Activated effector memory CD4-positive, alpha-beta T cell treated with anti-CD3 and anti-CD28 coated beads, Interleukin-2, amount 50 U/mL, for 16 hours (primary cell): ENCODE measurements at places on chromosomes 2 and 18.

- no peak for DNase-seq
Measured at GRCh38 chr18:44889111-44889510, 208.4 kb downstream of the SETBP1 start.

- DNase-seq: no peak
Measured at GRCh38 chr18:59096098-59096789, 43.4 kb upstream of the SEC11C start.

- DNase-seq: no peak
Measured at GRCh38 chr2:102788885-102789260, 27.0 kb downstream of the TMEM182 start.

GRCh38 chr2:152509772-152510491 is 175.0 kb downstream of the FMNL2 start:
- DNase-seq: no peak

DNA sequence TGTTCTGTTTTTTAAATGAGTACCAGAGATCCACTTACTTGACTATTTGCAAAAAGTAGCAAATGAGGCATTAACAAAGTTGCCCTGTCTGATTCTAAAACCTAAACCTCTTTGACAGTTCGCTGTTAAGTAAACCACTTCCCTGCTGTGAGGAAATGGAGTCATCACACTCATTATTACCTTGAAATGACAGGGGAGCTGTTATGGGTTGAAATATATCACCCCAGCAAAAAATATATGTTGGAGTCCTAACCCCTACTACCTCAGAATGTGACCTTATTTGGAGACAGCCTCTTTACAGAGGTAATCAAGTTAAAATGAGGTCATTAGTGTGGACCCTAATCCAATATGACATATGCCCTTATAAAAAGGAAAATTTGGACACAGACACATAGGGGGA is 36.1 kb downstream of the DHRS9 start:
- no peak for DNase-seq

- no peak for DNase-seq
Measured at GRCh38 chr2:240895656-240896388, at the start of gene MAB21L4. Gene MAB21L4 (minus strand): TSS chr2:240896156. CDS start chr2:240895997, 159 bp downstream.

GRCh38 chr2:166613226-166613625 is 119.2 kb upstream of the SCN7A start:
- no peak for DNase-seq

DNA sequence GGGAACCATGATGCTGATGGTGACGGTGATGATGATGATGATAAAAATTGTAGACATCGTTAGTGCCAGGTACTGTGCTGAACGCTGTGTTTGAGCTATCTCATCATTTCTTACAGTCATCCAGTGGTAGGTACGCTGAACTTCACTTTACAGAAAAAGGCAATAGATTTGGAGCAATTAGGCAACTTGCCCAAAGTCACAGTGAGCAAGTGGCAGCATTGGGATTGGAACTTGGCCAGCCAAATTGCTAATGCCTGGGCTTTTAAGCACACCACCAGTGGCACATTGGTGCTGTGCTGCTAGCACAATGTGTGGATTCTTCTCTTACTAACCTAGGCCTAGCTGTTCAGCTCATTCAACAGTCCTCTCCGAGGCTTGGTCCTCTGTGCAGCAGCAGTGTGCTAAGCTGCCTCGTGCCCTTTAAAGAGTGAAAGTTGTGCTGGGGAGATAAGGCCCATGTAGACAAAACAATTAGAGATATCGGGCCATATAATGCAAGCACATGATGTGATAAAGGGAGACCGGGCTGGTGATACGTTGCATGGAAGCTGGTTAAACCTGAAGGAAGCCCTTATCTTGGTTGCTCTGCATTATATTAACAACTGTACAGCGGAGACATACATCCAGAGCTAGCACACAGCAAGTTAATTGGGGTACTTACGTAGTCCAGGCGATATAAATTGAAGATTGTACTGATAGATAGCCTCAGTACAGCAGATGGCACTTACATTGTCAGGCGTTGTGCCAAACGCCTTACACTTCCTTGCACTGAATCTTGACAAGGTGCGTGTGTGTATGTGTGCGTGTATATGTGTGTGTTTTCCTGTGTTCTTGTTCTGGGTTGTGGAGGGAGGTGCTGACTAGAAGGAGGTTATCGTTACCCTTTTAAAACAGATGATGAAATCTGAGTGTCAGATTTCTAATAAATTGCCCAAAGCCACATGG is 28.4 kb downstream of the HK2 start:
- DNase-seq: no peak

- DNase-seq: no peak
Measured at GRCh38 chr2:134158295-134158694, 95.6 kb upstream of the MGAT5 start.

DNA sequence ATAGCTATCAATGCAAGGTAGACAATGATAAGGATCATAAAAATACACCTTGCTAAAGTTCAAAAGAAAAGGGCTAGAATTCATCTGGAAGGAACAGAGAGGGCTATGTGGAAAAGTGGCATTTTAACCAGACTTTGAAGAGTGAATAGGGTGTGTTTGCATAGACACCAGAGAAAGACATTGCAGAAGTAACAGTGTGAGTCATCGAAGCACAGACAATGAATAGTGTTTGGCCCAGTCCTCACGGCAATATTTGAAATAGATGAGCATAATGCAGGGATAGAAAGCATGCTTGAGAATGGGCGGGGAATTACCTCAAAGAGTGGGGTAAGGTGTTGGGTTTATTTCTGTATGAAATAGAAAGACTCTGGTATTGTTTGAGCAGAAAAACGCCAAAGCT is 24.2 kb downstream of the MYT1L start:
- DNase-seq: no peak

- no peak for DNase-seq
Measured at GRCh38 chr2:79393107-79393685, 119.7 kb upstream of the CTNNA2 start.

DNA sequence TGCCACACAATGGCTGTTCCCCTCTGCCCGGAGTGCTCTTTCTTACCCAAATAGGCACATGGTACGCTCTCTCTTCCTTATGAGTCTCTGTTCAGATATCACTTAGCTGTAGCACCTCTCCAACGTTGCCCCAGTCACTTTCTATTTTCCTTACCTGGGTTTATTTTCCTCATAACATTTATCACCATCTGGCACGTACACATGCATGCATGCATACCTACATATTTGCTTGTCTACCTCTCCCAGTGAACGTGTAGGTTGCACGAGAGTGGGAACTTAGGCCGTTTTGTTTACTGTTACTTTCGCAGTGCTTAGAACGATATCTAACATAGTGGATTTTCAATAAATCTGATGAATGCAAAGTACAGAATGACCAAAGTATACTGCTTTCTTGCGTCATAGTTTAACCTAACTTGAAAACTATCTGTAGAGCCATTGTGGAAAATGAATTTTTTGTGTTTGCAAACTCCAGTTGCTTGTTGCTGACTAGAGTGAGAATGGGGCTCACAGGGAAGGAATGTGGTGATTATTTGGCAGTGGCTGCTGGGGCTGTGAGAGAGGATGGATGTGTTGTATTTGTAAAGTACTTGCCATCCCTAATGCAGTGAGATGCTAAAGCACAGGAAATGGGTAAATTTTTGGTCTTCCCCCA is 47.1 kb downstream of the ACSL3 start:
- no peak for DNase-seq
